GM23248 (cell line): ENCODE measurements at places on chromosomes 13 and 19.

GRCh38 chr13:101639711-101640110 is 187.2 kb downstream of the ITGBL1 start:
- H3K27me3 ChIP-seq, result no peaks in the 10 kb centered on the region
- no peak for DNase-seq
- H3K27ac ChIP-seq, result no peak overlapping the region
- H3K36me3 ChIP-seq, result 0 out of 2 replicates have a peak, but pooled peaks cover 3% of the 10 kb centered on the region
- H3K4me1 ChIP-seq, result peaks cover 25% of the 10 kb centered on the region

DNA sequence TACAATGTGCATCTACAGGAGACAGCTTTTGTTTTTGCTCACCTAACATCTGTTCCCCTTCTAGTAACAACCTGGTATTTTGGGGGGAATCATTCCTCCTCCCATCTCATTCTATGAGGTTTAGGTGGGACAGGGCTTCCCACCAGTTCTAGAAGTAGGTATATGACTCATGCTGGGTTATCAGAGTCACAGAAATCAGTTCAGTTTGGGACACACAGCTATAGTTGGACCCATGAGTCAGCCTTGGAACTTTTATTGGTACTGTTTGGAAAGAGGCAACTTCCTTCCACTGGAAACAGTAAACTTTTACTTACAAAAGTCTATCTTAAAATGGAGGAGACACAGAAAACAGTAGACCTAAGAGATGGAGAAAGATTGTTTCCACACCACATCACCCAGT is 185.5 kb downstream of the DNAJC3 start:
- H3K4me1 ChIP-seq, result no peaks in the 10 kb centered on the region
- H3K27me3 ChIP-seq, result no peaks in the 10 kb centered on the region
- no peak for DNase-seq
- no peaks in the 10 kb centered on the region; the same call in 1 of the 2 replicates for H3K36me3 ChIP-seq

DNA sequence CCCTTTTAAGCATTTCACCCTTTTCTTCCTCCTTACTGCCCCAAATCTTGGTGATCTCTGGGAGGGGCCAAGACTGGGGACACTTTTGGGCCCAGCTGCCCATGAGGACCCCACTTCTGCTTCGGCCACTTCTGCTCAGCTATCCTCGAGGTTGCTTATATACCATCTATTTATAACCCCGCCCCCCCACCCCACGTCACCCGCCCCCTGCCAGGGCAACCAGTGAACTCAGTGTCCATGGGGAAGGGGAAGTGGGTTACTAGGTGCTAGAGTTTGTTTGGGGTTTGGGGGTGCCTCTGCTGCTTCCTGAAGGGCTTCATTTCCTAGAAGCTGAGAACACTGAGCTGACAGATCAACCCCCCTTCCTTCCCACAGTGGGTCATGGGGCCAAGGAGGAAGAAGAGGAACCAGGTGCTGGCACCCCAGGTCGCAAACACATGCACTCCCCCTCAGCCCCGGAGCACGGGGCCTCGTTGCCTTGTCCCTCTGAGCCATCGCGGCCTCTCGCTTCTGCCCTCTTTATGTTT is 6.1 kb upstream of the ADGRE5 start:
- peaks cover 2% of the 10 kb centered on the region for H3K4me1 ChIP-seq
- no peak overlapping the region for H3K27ac ChIP-seq
- DNase-seq, result no peak

DNA sequence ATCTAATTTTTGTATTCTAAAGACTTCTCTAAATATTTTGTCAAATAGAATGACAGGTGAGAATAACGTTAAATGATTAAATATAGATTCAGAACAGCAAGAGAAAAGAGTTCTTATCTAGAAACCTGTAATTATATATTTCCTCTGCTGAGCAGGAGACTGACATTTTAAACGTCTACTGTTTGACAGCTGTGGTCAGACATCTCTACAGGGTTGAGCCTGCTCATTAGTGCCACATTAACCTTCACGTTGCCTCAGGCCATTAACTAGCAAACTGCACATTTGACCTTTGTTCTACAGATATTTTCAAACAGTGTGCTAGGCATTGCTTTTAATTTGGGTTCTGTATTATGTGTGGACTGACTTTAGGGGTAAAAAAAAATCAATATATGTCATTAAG is 347.5 kb downstream of the GPC5 start:
- H3K36me3 ChIP-seq, result no peaks in the 10 kb centered on the region
- no peak overlapping the region for H3K27ac ChIP-seq
- H3K4me3 ChIP-seq, result no peak overlapping the region
- H3K27me3 ChIP-seq, result no peaks in the 10 kb centered on the region
- no peak for DNase-seq

DNA sequence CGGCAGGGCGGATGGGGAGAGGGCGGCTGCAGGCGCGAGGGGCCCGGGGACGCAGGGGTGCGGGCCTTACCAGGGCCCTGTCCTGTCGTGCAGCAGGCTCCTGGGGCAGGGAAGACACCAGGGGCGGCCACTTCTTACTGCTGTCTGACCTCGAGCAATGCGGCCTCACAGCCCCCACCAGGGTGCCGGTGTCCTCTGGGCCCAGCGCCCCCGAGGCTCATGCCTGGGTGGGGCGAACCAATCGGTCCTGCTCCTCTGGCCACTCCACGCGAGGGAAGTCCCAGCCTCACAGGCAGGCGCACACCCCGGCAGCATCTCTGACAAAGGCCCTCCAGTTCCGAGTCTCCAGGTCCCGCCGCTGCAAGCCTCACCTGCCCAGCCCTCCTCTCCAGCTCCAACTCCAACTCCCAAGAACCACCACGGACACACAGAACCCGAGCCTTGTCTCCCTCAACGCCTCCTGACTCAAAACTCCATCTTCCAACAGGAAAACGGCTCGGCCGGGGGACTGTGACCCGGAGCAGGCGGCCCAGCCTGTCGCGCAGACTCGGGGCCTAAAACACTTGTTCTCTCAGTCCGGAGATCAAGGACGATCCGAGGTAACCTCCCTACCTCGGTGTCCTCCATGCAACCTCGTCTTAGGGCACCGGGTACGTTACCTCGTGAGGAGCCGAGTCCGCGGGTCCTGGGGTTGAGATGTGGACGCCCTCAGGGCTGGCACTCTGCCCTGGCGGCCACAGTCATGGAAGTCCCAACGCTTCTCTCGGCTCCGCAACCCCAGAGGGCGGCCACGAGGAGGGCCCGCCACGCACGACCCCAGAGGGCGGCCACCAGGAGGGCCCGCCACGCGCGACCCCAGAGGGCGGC is 6.5 kb downstream of the FGF22 start:
- DNase-seq, result no peak
- no peaks in the 10 kb centered on the region for H3K27me3 ChIP-seq
- no peak overlapping the region for H3K4me3 ChIP-seq
- H3K27ac ChIP-seq, result no peak overlapping the region

GRCh38 chr19:3145909-3146676 is 10.3 kb downstream of the GNA15 start:
- peaks cover 13% of the 10 kb centered on the region for H3K4me1 ChIP-seq
- no peak overlapping the region for H3K27ac ChIP-seq
- no peaks in the 10 kb centered on the region for H3K36me3 ChIP-seq
- no peak overlapping the region for H3K4me3 ChIP-seq
- H3K27me3 ChIP-seq, result no peaks in the 10 kb centered on the region

GRCh38 chr19:41501854-41502253 is 58.9 kb downstream of the ERICH4 start:
- H3K27me3 ChIP-seq, result no peaks in the 10 kb centered on the region
- H3K4me1 ChIP-seq, result no peaks in the 10 kb centered on the region
- H3K4me3 ChIP-seq, result no peak overlapping the region
- no peak for DNase-seq

DNA sequence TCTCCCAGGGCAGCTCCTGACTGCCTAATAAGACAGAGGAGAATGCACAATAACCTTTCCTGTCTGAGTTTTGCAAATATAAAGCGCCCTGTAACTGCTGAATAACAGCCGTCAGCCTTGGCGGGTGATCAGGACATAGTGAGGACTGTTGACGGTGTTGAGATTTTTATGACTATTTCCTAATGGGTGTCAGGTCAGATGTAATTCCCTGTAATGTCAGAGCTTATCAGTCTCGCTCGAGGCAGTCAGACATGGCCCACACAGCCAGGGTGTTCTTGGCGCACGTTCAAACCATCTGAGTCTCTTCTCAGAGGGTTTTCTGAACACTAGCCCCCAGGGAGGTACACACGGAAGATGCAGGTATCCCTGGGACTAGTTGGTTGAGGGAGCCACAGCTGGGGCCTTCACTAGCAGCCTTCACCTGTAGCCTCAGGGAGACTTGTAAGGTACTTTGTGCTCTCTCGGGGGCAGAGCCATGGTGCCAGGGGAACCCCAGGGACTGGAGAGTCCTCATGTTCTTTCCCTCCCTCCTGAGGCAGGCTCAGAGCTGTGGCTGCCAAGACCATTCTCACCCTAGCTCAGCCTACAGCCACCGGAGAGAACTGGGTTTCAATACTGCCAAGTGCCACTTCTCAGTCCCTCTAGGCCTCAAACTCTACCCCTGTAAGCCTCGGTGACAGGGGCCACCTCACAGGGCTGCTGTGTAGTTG is 213.1 kb downstream of the UQCRFS1 start:
- no peak overlapping the region for H3K4me3 ChIP-seq
- peaks cover 8% of the 10 kb centered on the region; the same call in 1 of the 2 replicates for H3K4me1 ChIP-seq
- H3K27me3 ChIP-seq, result no peaks in the 10 kb centered on the region

DNA sequence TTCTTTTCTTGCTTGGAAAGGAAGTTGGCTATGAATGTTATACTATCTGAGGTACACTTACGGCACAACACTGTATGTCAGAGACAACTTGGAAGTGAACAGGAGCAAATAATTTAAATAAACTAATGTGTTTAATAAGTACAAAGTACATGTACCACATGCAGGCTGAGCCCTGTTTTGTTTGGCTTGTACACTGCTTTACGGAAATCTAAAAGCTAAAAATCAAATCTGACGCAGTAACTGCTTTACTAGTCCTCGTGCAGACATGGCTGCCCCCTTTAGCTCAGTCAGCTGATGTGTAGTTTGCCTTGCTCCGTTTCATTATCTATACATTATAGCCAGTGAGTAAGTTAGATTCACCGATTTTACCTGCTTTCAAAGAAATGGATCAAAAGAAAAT is 36.5 kb downstream of the TDRD3 start:
- no peak for DNase-seq
- H3K36me3 ChIP-seq, result no peaks in the 10 kb centered on the region
- H3K27me3 ChIP-seq, result no peaks in the 10 kb centered on the region
- H3K4me3 ChIP-seq, result no peak overlapping the region
- H3K4me1 ChIP-seq, result no peaks in the 10 kb centered on the region

DNA sequence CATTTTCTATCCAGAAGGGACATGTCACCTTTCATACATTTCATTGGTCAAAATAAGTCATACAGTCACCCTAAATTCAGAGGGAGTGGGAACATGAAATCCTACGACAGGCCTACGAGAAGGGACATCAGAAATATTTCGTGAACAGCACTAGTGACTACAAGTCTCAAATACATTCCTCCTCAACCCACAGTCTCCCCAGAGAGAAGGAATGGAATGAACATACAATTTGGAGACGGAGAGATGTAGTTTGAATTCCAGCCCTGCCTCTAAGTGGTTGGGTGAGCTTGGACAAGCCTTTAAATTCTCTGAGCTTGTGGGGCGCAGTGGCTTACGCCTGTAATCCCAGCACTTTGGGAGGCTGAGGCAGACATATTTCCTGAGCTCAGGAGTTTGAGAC is 9.9 kb downstream of the SERTM1 start:
- no peaks in the 10 kb centered on the region for H3K36me3 ChIP-seq
- H3K27ac ChIP-seq, result no peak overlapping the region
- H3K4me1 ChIP-seq, result no peaks in the 10 kb centered on the region
- peaks cover 3% of the 10 kb centered on the region; the same call in 1 of the 2 replicates for H3K27me3 ChIP-seq
- no peak overlapping the region for H3K4me3 ChIP-seq
- DNase-seq, result no peak

DNA sequence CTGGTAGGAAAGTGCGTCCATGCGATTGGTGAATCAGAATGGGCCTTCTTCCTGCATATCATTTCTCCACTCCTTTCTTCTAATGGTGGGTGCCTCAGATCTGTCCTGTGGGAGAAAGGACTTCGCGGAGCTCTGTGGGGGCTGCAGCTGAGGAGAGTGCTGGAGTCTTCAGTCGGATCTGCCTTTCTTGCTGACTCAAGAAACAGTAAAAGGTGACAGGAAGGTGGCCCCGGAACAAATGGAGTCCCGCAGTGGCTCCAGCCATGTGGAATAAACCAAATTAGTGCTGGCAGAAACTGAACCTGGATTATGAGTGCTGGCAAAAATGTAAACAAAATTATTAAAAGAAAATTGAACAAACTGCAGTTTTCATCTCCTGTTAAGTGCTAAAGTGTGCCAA is 15.1 kb upstream of the GAS6 start:
- H3K36me3 ChIP-seq, result no peaks in the 10 kb centered on the region
- peaks cover 15% of the 10 kb centered on the region; the same call in 1 of the 2 replicates for H3K4me1 ChIP-seq
- no peak overlapping the region for H3K4me3 ChIP-seq
- no peak for DNase-seq

- H3K4me1 ChIP-seq, result no peaks in the 10 kb centered on the region
- no peaks in the 10 kb centered on the region for H3K36me3 ChIP-seq
- H3K27ac ChIP-seq, result no peak overlapping the region
- DNase-seq, result no peak
- H3K4me3 ChIP-seq, result no peak overlapping the region
- H3K27me3 ChIP-seq, result peaks cover 7% of the 10 kb centered on the region
These were observed 3.1 kb upstream of the FFAR1 start for GRCh38 chr19:35344511-35345031.
